IMR-90 (cell line): ENCODE measurements at places on chromosomes 7 and 10. TPM values are rescaled to one million over a fixed set of nuclear protein-coding genes. Genes with fewer than 3 reads are reported as not detected.

DNA sequence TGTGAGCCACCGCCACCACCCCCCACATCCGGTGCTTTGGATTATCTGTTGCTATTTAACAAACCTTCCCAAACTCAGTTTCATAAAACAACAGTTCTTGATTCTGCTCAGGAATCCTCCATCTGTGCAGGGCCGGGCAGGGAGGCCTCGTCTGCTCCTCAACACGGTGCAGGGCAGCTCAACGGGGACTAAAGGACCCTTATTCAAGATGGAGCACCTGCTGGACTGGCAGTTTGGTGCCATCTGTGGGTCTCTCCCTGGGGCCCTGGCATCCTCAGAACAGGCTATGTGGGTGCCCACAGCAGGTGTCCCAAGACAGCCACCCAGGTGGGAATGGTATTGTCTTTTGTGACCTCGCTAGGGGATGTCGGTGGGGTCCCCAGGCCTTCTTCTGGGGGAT is 31.0 kb upstream of the ELFN1 start:
- no peak for DNase-seq

DNA sequence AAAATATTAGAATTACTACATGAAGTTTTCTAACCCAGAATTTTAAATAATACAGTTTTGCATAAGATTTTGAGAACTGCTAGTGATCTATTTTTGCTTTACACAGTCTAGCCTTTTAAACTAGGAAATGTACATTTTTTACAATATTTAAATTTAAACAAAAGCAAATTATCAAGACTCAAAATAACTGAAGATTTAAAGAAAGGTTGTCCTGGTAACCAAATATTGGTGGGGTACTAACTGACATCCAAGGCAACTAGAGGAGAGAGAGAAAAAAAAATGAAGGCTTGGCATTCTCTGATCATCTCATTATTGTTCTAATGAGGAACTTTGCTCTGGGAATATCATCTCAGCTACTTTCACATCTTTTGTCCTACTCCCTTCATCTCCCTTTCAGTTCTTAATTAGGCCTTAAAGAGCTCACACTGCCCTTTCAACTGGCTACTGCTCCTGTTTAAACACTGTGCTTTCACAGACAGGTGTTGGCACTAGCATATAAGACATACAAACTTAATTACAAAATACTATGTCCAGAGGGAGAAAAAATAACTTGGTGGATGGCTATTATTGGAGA is 33.7 kb downstream of the RAB11FIP2 start:
- no peak for DNase-seq

GRCh38 chr10:87598700-87599099 is 61.0 kb upstream of the PAPSS2 start:
- DNase-seq: no peak

GRCh38 chr10:115845921-115846320 is 427.1 kb downstream of the GFRA1 start:
- DNase-seq: no peak

The POLR2J2 gene
- 0.83 and 1.3 TPM in 2 replicates for total RNA-seq

DNA sequence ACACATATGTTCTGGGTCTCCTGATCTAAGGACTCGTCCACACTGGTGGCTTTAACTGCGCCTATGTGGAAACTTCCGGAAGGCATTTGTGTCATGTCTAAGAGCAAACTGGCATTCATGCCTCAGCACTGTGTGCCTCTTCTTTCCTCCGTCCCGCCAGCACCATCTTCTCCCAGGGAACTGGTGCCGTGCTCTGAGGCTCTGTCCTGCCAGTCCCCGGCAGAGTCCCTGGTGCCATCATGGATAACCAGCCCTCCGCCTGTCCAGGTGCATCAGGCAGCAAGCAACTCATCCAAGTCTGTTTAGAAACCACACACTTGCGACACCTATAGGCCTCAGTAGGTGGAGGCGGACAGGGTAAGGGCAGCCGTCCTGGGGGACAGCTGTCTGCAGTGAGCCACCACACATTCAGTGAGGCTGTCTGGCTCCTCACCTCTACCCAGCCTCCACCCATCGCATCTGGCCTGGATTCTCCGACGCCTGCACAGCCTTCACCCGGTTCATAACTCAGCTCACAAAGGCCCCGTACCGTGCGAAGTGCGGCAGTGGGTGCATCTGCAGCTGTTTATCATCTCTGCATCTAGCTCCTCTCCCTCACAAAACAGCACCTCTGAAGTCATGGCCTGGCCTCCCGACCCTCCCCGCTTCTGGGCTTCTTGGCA is 162.7 kb downstream of the DIP2C start:
- DNase-seq: no peak

GRCh38 chr10:15802375-15802949 is 57.8 kb downstream of the MINDY3 start:
- no peak for DNase-seq

DNA sequence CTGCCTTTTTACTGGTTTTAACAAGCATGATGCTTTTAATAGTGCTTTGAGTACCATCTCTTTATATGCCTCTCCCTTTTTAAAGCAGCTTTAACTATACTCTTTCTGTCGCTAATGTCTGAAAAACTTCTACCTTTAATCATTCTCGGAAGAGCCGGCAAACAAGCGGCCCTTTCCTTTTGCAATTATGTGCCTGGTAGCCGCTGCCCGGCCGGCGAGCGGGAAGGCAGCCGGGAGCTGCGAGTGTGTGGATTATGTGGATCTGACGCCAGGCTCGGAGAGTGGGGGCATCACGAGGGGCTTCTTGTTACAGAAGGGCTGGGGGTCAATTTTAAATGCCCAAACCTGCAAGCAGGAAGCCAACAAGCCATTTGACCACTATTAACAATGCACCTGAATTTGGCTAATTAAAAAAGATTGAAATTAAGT is 120.9 kb downstream of the BUB3 start:
- DNase-seq: no peak

- DNase-seq: no peak
Observed at GRCh38 chr10:130764651-130765050, 546.9 kb downstream of the TCERG1L start.

The GIMAP2 gene
- total RNA-seq: under 0.01 TPM in 1 of 2 replicates, not detected in the other

DNA sequence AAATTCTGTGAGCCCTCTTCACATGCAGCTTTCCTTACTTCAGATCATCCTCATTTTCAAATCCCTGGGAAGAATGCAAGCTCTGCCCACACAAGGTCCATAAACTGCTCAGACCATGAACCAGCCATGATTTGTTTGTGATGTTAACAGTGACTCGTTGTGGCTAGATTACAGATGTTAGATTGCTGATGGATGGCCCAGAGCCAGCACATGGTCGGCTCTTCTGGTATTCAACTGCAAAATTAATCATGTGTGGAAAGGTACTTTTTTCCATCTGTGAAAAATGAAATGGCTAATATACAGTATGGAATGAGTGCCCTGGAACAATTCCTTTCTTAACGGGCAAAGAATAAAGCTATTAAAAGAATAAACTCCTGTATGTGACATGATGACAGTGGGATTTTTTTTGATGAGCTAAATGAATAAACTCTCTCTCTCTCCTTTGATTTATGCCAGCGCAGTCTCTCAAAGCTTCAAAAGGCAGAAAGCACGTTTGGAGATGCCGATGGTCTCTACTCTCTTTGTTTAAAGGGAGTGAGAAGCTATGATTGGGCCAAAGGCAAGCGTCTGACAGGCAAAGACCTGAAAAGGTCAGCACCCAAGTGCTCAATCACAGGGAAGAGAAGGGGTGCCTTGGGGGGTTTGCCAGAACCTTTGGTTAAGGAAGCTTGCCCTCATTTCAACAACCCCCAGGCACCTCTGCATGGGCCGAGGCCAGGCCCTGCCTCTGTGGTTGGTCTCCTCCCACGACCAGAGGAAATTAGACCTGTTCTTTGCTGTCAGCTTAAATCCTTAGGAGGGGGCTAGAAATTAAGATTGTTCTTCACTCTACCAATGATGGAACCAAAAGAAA is 444.0 kb upstream of the NFE2L3 start:
- DNase-seq: peak; percentile 1

The PRF1 gene
- total RNA-seq: not detected in 2 replicates

The PRKG1 gene
- 18.3 and 22.5 TPM in 2 replicates for total RNA-seq

DNA sequence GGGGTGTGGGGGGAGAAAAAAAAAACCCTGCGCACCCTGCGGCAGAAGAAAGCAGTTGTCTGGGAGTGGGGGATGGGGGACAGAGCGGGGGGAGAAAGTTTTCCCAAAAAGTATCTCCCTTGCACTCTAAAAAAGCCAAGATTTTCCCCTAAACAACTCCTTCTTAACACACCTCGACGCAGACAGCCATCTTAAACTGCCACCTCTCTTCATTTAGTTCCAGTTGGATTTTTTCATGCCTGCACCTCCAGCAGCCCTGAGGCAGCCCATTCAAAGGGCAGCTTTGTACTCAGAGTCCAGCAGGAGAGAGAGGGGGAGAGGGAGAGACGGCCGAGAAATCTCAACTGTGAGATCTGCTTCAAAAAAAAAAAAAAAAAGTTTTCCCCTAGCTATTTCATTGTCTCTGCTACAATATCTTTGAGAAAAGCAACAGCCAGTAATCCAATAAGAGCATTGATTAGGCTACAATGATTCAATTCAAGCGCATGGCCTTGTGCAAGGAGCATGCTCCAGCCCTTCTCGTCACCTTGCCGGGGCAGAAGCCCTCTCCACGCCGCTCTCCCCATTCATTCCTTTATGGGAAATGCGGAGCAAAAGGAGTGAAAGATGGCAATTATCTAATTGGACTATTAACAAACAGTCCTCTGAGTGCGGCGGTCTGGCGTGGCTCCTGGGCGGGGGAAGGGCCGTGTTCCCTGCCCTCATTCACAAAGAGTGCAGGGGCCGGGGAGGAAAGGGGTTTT is 939 bp upstream of the VAX1 start:
- no peak for DNase-seq

DNA sequence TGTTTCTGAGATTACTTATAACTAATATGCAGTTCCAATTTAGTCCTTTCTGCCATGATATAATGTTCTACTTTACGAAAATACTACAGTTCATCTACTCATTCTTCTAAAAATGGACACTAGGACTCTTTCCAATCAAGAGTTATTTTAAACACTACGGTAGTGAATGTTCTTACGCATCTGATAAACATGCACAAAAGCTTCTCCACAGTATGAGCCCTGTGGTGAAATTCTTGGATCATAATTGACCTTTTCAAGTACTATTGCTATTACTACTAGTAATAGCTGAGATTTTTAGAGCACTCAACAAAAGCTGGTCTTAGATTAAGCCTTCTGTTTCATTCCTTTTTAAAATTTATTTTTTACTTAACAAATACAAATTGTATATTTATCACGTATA is 106.4 kb downstream of the CH25H start:
- peak; percentile 90 for DNase-seq

DNA sequence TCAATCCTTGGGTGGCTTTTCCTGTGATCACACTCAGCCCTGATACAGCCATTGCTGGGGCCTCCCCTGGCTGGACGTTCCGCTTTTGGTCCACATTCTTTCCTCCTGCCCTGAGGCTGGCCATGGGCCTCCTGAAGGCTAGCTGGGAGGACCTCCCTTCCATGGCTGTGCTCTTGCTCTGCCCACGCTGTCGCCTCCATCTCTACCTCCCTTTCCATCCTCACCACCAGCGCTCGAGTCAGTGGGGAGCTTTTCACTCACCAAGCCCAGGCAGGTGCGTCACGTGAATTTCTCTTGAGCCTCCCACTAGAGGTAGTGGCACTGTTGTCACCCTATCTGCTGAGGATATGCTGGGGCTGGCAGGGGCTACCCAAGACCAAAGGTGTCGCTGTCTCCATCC is 85.9 kb downstream of the BMS1 start:
- DNase-seq: no peak
